ENCODE measurements at places on chromosomes 7 and 10. TPM values are rescaled to one million over a fixed set of nuclear protein-coding genes. Genes with fewer than 3 reads are reported as not detected.

The C10orf53 gene
- total RNA-seq, result not detected

The CCDC136 gene
- 1.8 TPM for total RNA-seq

The ERV3-1 gene
- 3.3 TPM for total RNA-seq

The SPDYE16 gene
- total RNA-seq, result not detected

The ATP5MK gene
- total RNA-seq, result 490 TPM

The PON1 gene
- total RNA-seq, result 0.28 TPM
